ENCODE measurements at places on chromosomes 13 and 19. TPM values are rescaled to one million over a fixed set of nuclear protein-coding genes. Genes with fewer than 3 reads are reported as not detected.
A peak's percentile ranks its signal among the peaks of the same experiment; 100 is the strongest.

POU4F1 gene
- polyA plus RNA-seq, result not detected

ZNF563 gene
- polyA plus RNA-seq, result 1.3 TPM

- no peak for DNase-seq
- no peak overlapping the region for H3K4me3 ChIP-seq
- H3K27ac ChIP-seq, result no peak overlapping the region
- H3K36me3 ChIP-seq, result no peaks in the 10 kb centered on the region
- no peaks in the 10 kb centered on the region for H3K4me1 ChIP-seq
- peaks cover 51% of the 10 kb centered on the region for H3K27me3 ChIP-seq
Observed at GRCh38 chr13:99913167-99913566, 58.4 kb downstream of the ZIC5 start.

C19orf38 gene
- polyA plus RNA-seq, result 0.15 TPM

DNA sequence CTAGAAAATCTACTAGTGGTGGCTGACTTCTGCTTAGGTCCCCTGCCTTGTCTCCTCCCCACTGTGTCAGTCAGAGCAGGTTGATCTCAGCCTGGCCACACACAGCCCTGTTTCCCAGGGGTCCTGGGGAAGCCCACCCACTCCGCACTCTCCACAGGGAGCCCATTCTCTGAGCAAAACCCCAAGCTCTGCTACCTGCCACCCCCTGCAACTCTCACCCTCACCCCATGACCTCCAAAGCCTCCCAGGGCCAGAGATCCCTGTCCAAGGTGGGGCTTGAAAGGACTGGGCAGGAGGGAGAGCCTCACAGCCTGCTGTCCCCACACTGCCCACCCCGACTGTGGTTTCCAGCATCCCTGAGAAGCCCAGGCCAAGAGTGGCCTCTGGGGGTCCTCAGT lies 58.8 kb upstream of the ZNF536 start:
- no peaks in the 10 kb centered on the region for H3K27me3 ChIP-seq
- no peak for DNase-seq
- no peaks in the 10 kb centered on the region for H3K4me1 ChIP-seq

COL5A3 gene
- 0.02 TPM for polyA plus RNA-seq

- peak within 1 kb of the TSS; percentile 51 for H3K27ac ChIP-seq
- peaks cover 10% of the 10 kb centered on the region for H3K36me3 ChIP-seq
- H3K4me3 ChIP-seq, result peak within 1 kb of the TSS; percentile 74
- DNase-seq, result peak; percentile 89
- no peaks in the 10 kb centered on the region for H3K27me3 ChIP-seq
Observed at GRCh38 chr19:41882568-41883462, at the start of gene ARHGEF1. Gene ARHGEF1, plus strand, starts transcription at chr19:41883184. Its CDS starts 4,899 bp downstream, at chr19:41888083.

DNA sequence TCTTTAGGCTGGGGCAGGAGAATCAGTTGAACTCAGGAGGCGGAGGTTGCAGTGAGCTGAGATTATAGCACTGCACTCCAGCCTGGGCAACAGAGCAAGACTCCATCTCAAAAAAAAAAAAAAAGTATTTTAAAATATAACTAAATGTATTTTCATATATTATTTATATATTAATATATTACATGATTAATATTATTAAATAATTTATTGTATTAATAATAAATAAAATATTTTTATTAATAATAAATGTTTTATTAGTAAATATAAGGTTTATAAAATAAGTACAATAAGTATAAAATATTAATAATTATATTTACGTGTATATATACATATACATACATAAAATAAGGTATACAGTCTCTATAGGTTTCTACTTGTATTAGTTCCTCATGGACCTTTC lies 56.8 kb downstream of the SKA3 start:
- no peaks in the 10 kb centered on the region for H3K36me3 ChIP-seq
- H3K27me3 ChIP-seq, result no peaks in the 10 kb centered on the region
- no peak overlapping the region for H3K4me3 ChIP-seq
- no peak overlapping the region for H3K27ac ChIP-seq
- no peak for DNase-seq

All from SK-N-SH (cell line).